ENCODE measurements at places on chromosomes 5 and 9. TPM values are rescaled to one million over a fixed set of nuclear protein-coding genes. Genes with fewer than 3 reads are reported as not detected.

Gene EQTN
- 1.9 TPM for total RNA-seq

Gene FAM174A
- 21.3 TPM for total RNA-seq

Gene PCDHA9
- 1.2 TPM for total RNA-seq

Gene TRAF1
- 5.4 TPM for total RNA-seq

Gene BTNL9
- total RNA-seq, result 6.3 TPM

DNA sequence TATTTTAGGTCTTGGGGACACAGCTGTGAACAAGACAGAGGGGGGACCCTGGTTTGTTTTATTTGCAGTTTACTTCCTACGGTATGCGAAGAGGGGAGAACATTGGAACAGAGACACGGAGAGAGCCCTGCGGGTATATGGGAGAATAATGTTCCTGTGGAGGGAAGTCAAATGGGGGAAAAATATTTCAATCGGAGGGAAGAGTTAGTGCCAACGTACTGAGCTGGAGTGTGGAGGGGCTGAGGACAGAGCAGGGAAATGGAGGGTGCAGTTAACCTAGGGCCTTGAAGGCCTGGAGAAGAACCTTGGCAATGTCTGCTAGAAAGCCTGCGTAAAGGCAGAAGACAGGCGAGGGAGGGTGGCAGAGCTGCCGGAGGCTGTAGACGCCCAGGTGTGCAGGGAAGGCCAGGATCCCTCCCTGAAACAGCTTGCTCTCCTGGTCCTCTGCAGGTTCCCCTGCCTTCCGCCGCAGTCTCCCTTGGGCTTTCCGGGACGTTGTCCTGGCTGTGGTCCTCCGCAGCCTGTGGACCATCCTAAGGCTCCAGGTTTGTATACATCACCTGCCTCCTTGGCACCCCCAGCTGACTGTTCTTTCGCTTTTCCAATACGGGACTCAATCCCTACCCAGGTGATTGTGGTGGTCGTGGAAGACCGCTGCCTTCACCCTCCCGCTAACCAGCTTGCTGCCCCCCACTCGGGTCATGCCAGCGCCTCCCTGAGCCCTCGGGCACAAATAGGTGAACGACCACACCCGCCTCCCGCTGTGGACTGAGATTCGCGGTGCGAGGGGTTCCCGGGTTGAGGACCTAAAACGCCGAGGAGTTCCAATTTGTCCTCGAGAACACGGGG, 1.9 kb upstream of the RACK1 start:
- peaks cover 15% of the 10 kb centered on the region for H3K36me3 ChIP-seq
- DNase-seq, result no peak
- H3K27me3 ChIP-seq, result no peaks in the 10 kb centered on the region
- peak overlapping the region; percentile 89 for H3K4me3 ChIP-seq

DNA sequence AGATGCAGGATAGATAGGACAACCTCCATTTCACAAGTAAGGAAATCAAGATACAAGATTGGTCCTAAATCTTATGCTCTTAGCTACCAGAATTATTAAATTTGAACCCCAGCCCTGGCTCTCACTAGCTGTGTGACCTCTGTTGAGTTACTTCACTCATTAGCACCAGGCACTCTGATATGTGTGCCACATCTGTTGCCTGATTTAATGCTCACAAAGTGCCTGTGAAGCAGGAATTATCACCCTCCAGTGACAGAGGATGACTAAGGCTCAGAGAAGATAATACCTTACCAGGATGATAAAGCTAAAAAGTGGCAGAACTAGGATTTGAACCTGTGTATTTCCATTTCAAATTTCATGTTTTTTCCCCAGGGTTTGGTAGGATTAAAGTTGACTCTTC, 110.0 kb downstream of the PLPPR1 start:
- no peaks in the 10 kb centered on the region for H3K4me1 ChIP-seq
- no peaks in the 10 kb centered on the region for H3K36me3 ChIP-seq
- no peak overlapping the region for H3K4me3 ChIP-seq
- no peak for DNase-seq
- H3K27ac ChIP-seq, result no peak overlapping the region
- H3K27me3 ChIP-seq, result no peaks in the 10 kb centered on the region

- no peak overlapping the region for H3K27ac ChIP-seq
- H3K36me3 ChIP-seq, result no peaks in the 10 kb centered on the region
- H3K4me3 ChIP-seq, result no peak overlapping the region
- no peak for DNase-seq
Measured at GRCh38 chr9:127700594-127701255, 6.1 kb upstream of the CFAP157 start.

DNA sequence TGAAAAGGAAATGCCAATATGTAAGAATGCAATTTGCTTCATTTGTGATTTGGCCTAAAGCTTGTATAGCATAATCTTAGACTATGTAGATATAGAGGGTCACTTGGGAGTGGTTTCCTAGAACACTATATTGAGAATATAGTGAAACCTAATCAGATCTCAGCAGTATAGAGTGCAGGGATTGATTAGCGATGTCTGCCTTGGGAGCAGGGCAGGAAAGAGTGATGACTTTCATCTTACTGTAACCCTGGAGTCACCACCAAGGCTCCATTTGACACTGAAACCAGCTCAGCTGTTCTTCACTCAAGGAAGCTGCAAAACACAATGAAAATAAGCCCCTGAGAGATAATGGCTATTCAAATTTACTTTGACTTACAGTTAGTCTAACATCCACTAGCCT, 26.2 kb upstream of the ARRDC3 start:
- H3K27me3 ChIP-seq, result no peaks in the 10 kb centered on the region
- no peaks in the 10 kb centered on the region for H3K4me1 ChIP-seq
- no peak overlapping the region for H3K4me3 ChIP-seq

- no peak overlapping the region for H3K4me3 ChIP-seq
- no peak for DNase-seq
Measured at GRCh38 chr5:160702311-160702803, 149.7 kb downstream of the ATP10B start.

GRCh38 chr5:86625148-86625547, 7.4 kb downstream of the COX7C start:
- no peaks in the 10 kb centered on the region for H3K27me3 ChIP-seq
- no peak overlapping the region for H3K4me3 ChIP-seq
- no peak for DNase-seq
- H3K36me3 ChIP-seq, result peaks cover 4% of the 10 kb centered on the region
- no peaks in the 10 kb centered on the region for H3K4me1 ChIP-seq

- peaks cover 9% of the 10 kb centered on the region for H3K4me1 ChIP-seq
- no peak overlapping the region for H3K27ac ChIP-seq
- H3K36me3 ChIP-seq, result peaks cover 8% of the 10 kb centered on the region
- H3K4me3 ChIP-seq, result no peak overlapping the region
- DNase-seq, result no peak
- no peaks in the 10 kb centered on the region for H3K27me3 ChIP-seq
Measured at GRCh38 chr9:131650254-131650653, 89.6 kb downstream of the RAPGEF1 start.

DNA sequence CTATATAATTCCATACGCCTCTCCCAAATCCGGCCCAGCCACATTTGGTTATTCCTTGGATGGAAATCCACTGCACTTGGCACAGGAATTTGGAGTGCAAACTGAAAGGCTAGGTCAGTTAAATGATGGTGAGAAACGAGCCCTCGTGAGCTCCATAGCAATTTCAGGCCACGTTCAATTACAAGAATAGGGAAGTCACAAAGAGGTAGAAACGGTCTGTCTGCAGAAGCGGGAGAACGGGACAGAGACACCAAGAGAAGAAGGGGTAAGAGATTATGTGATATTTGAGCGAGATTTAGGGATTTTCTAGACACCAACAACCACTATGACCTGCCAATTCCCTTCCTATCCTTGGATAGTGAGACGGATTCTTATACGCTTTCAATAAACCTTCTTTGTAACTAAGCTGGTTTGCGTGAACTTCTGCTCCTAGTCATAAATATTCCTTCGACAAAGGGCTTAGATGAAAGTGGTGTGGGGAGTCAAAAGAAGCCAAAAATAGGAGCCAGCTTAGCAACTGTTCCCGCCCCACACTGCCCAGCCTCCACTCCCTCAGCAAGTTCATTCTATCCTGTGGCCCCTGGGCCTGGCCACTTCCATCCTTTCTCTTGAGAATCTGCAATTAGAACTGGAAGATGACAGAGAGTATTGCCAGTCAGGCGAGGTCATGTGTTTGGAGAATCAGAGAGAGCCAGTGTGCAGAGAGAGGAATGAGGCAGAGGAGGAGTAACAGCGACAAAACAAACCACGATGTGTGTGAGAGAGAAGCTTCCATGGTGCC, 118.4 kb downstream of the ZNF608 start:
- no peak overlapping the region for H3K4me3 ChIP-seq
- peaks cover 24% of the 10 kb centered on the region for H3K4me1 ChIP-seq
- no peaks in the 10 kb centered on the region for H3K27me3 ChIP-seq
- peaks cover 3% of the 10 kb centered on the region for H3K36me3 ChIP-seq
- H3K27ac ChIP-seq, result peak overlapping the region; percentile 42
- DNase-seq, result no peak

- H3K4me1 ChIP-seq, result peaks cover 4% of the 10 kb centered on the region
- no peaks in the 10 kb centered on the region for H3K36me3 ChIP-seq
- no peak for DNase-seq
Measured at GRCh38 chr5:36363101-36363500, 61.4 kb upstream of the RANBP3L start.

GRCh38 chr9:36993933-36994764, 39.9 kb downstream of the PAX5 start:
- no peak for DNase-seq
- peaks cover 52% of the 10 kb centered on the region for H3K27me3 ChIP-seq
- H3K27ac ChIP-seq, result no peak overlapping the region

DNA sequence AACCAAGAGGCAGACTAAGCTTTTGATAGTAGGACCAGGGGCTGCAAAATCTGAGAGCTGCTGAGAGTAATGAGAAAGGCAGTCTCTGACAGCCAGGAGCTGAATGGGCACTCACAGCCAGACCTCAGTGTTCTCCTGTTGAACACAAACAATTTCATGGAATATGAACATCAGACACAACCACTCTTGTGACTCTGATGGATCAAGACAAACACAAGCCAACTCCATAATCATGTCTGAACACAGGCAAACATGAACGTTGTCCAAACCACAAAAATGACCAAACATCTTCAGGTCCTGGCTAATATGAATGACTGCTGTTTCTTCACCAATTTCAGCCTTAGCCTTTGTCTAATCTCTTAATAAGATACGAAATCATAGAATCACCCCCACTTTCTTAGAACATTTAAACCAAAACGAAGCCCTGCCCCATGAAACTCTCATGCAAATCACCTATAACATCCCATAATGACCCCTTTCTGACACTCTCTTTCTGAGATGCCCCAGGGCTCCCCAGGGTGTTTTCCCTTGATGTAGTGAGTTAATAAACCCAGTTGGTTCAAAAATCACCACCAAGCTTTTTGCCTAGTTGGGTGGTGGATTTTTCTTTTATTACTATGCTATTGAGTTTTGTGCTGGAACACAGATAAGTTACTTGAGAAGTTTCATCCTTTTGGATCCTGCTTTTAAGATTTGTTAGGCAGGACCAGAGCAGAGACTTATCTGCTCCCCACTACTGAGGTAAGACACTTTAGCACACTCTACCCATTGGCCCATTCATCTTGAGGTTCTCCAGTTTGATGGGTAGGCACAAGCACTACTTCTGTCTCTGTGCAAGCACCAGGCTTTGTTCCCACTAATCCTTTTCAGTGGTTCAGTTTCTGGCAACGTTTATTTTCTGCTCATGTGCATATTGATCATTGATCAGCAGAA, 5.9 kb upstream of the ERAP2 start:
- H3K4me3 ChIP-seq, result no peak overlapping the region
- H3K27me3 ChIP-seq, result no peaks in the 10 kb centered on the region
- DNase-seq, result no peak
- no peak overlapping the region for H3K27ac ChIP-seq

DNA sequence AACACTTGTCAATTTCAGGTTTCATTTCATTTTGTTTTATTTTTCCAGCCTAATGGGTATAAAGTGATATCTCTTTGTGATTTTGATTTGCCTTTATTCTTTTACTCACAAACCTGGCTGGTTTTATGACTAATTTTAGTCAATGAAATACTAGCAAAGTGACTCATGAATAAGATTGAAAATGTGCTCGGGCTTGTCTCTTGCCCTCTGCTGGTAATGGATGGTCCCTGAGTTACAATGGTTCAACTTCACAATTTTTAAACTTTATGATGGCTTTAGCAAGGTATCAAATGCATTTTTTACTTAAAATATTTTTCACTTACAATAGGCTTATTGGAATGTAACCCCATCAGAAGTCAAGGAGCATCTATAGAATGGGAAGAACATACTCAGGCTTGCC, 431.4 kb upstream of the CCNG1 start:
- no peaks in the 10 kb centered on the region for H3K27me3 ChIP-seq
- no peaks in the 10 kb centered on the region for H3K36me3 ChIP-seq
- no peaks in the 10 kb centered on the region for H3K4me1 ChIP-seq
- H3K4me3 ChIP-seq, result no peak overlapping the region

- peaks cover 10% of the 10 kb centered on the region for H3K36me3 ChIP-seq
- H3K4me3 ChIP-seq, result no peak overlapping the region
- H3K27ac ChIP-seq, result no peak overlapping the region
- H3K4me1 ChIP-seq, result peaks cover 58% of the 10 kb centered on the region
- no peak for DNase-seq
Measured at GRCh38 chr9:113541019-113541900, 77.7 kb downstream of the RGS3 start.

GRCh38 chr5:170105642-170106611, at the start of gene FOXI1:
FOXI1 (plus strand) TSS chr5:170105897; CDS start chr5:170105958, 61 bp downstream.
- DNase-seq, result no peak
- no peaks in the 10 kb centered on the region for H3K4me1 ChIP-seq
- no peaks in the 10 kb centered on the region for H3K27me3 ChIP-seq
- no peak within 1 kb of the TSS for H3K4me3 ChIP-seq
- no peaks in the 10 kb centered on the region for H3K36me3 ChIP-seq

DNA sequence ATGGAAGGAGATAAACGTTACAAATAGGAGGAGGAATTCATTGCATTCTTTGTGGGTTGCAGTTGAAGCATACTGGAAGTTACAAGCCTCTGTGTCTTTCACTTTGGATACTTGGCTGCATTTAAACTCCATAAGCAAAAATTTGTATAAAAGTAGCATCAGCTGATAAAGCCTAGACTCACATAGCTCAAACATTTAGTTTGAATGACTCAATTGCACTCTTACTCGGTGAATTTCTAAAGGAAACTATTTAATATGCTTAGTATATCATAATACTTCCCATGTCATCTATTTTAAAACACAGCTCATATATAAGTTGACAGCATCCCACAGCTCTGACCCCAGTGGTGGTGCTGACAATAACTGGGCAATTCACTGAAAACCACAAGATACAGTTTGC, 596.6 kb upstream of the ZNF608 start:
- H3K27ac ChIP-seq, result no peak overlapping the region
- no peak for DNase-seq
- H3K4me1 ChIP-seq, result peaks cover 10% of the 10 kb centered on the region
- H3K36me3 ChIP-seq, result no peaks in the 10 kb centered on the region
- H3K27me3 ChIP-seq, result no peaks in the 10 kb centered on the region

Data from spinal cord (tissue), 10 donors.